Stimulated activated CD8-positive, alpha-beta memory T cell treated with anti-CD3 and anti-CD28 coated beads, Interleukin-15, amount 100 ng/mL, for 48 hours (primary cell): ENCODE measurements at places on chromosomes 13 and 19.
A peak's percentile ranks its signal among the peaks of the same experiment; 100 is the strongest.

DNA sequence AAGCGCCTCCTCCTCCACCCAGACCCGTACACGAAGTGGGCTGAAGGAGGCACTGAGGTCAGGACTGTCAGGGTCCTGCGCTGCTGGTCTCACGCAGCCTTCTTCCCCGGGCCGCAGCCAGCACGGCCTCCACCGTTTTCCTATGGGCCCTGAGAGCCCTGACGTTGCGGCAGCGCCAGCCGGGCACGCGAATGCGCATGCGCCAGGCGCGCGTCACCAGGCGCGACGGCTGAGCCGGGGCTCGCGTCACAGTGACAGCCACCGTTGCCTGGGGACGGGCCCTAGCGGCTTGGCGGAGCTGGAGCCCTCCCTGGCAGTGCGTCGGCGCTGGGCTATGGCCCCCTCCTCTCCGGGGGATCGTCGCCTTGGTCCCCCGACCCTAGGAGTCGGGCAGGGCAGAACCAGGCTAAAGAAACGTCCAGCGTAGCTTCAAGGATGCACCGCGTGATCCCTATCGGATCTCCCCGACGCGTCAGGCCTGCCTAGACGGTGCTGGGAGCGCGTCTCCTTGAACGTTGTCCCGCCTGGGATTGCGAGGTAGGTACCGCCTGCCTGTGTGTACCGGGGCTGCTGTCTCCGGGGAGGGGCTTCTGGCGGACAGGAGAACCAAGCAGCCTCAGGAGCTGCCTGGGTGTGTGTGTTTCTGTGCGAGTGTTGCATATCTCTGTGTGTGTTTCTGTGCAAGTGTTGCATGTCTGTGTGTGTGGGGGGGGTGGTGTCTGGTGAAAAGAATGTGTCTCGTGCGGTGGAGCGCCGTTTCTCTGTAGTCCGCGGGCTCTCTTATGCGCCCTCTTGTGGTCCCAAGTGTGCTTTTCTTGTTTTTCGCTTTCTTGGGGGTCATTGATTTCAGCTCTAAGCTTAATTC, 43.2 kb downstream of the ZNF571 start:
- DNase-seq: peak; percentile 55

DNA sequence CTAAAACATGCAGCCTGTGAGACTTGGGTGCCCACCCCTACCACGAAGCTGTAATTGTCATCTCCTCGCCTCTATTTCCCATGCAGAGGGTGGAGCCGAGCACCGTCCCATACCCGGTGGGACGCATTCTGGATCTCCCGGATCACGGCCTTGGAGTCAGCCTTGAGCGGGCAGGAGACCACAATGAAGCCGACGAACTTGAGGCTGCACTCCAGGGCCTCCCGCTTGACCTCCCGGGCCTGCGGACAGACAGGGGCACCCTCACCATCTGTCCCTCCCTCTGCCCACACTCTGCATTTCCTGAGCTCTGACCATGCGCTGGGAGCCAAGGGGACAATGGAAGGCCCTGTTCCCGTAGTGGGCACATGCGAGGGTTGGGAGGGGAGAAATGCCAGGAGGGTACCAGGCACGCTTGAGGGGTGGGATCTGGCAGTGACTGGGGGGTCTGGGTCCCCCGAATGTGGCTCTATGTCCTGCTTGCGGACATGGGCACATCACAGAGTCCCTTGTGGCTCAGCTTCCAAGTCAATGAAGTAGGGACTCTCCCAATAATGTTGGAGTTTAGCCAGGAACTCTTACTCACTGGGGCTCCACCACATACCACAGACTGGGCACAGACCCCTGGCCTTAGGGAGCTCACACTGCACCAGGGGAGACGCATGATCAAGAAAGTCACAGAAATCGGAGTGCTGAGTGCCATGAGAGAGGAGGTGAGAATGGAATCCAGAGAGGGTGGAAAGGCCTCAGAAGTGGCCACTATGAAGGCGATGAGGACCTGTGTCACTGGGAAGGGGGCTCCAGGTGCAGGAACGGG, 9.2 kb upstream of the GMIP start:
- DNase-seq: no peak

DNA sequence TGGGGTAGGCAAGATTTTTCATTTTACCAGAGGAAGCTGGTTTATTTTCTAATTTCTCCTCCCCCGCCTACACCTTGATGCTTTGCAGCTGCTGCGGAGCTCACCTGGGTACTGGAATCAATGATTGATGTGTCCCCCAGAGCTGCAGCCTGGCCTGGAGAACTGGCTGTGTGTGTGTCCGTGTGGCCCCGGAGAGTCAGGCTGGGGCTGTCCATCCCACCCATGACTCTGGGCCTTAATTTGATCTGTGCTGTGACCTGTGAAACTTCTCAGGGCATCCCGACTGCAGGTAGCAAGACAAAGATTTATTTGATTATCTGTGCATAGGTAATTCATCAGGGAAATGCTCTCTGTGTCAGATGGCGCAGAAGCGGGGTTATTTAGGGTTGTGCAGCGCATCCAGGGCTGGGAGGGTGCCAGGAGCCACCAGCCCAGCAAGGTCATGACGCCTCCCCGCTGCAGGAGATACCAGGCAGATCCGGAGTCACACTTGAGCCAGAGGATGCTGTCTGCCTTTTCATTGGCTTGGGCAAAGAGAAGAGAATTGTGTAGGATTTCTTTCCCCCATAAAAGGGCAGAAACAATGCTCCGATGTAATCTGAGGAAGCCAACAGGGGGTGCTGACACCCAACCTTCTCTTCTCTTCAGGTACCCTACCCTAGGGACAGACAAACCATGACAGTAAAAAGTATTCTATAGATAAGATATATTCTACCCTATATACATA, 346.6 kb downstream of the TSHZ3 start:
- no peak for DNase-seq

DNA sequence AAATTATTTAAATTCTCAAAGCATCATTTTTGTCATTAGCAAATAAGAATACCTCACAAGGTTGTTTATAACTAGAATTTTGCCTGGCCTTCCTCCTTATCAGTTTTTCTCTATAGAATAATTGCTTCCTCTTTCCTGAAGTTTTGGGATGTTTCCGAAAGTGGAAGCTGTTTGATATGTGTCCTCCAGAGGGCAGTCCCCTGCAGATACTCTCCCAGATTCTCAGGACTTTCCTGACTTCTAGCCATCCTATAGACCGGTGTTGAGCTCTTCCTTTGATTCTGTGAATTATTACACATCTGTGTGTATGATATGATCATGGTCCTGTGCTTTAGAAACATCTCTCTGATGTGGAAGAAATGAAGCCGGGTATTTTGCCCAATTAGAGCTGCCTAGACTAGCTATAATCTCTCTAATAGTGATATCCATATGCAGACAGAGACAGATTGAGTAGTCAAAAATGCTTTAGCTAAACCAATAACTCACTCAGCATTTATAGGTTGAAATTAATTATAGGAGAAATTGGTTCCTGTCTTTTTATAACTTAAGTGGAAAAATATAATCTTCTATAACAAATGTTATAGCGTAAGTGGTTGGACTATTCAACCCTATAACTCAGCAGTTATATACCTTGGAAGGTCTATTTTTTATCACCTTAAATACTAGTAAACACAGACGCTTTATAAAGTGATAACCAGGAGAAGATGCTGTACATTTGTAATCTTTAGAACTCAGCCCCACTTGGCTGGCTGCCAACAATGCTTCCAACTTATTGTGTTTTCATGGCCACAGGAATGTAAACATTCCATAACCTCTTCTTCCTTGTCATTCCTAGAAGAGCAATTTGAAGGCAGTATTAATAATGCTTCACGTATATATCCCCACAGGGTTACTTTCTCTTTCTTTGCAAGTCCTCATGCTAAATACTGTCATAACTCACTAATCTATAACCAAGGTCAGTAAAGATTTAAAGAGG, 201.0 kb upstream of the RXFP2 start:
- DNase-seq: no peak

DNA sequence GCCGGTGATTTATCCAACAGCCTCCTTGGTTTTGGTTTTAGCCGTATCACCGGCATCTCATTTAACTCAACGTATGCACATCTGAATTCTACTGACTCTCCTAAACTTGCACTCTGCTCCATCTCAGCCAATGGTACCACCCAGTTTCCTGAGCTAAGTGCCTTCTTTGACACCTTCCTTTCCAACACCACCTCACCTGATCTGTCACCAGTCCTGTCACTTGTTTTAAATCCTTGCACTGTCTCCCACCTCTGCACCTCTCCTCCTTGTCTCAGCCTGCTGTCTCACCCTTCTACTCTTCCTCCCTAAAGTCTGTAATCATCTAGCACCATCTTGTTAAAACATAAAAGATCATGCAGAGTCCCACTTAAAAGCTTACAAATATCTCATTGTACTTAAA, 28.1 kb upstream of the TPT1 start:
- DNase-seq: no peak

- DNase-seq: no peak
These were observed 43.2 kb upstream of the RANBP3 start for GRCh38 chr19:6020972-6021805.

DNA sequence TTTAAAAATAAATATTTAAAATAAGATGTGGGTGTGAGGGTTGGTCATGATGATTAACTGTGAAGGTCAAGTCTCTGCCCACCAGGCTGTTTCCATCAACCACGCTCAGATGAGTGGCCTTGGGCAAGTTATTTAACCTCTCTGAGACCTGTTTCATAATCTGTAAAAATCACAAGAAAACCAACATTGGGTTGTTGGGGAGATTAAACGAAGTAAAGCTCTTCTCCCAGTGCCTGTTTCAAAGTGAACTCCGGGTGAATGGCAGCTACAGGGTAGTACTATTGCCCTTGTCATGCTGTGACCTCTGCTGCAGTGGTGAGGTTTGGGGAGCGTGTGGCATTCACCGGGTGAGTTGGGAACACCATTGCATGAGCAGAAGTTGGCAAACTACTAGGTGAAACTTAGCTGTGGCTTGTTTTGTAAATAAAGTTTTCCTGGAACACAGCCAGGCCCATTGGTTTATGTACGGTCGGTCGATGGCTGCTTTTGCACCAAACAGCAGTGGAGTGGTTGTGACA, 153.2 kb downstream of the USP12 start:
- DNase-seq: no peak

DNA sequence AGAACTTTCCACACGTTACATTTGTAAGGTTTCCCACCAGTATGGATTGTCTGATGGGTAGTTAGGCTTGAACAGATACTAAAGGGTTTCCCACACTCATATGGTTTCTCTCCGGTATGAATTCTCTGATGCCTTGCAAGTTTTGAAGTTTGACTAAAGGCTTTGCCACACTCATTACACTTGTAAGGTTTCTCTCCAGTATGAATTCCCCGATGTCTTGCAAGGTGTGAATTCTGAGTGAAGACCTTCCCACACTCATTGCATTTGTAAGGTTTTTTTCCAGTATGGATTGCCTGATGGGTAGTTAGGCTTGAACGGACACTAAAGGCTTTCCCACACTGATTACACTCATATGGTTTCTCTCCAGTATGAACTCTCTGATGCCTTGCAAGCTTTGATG, 7.6 kb upstream of the ZNF415 start:
- DNase-seq: no peak

DNA sequence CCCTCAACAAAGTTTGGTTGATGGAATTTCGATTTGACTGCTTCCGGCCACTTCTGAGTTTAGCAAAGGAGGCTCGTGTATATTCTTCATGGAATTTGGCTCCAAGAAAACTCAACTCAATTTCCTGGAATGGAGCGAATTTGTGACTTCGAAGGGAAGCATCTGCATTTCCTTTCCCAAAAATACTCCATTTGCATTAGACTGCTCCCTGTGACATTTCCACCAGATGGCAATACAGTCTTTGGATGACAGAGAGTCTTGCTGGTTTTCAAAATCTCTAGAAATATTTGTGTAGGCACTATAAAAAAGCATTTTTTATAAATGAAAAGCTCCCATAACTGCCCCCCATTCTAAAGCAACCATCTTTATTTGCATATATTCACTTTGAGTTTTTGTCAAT, 4.1 kb downstream of the C1QTNF9 start:
- DNase-seq: no peak

- DNase-seq: no peak
These were observed 4.0 kb upstream of the IGFL1 start for GRCh38 chr19:46225558-46226004.

GRCh38 chr13:66343224-66343828, 886.8 kb downstream of the PCDH9 start:
- DNase-seq: no peak

- no peak for DNase-seq
These were observed 4.5 kb upstream of the SHISA7 start for GRCh38 chr19:55447421-55448174.

- DNase-seq: no peak
These were observed 1183.9 kb downstream of the SLITRK1 start for GRCh38 chr13:82698383-82698782.

- DNase-seq: no peak
These were observed 3.4 kb upstream of the GIPR start for GRCh38 chr19:45664575-45664974.

GRCh38 chr19:17766543-17767131, 15.4 kb downstream of the FCHO1 start:
- DNase-seq: no peak

GRCh38 chr19:55410168-55410567, 2.6 kb upstream of the UBE2S start:
- no peak for DNase-seq

DNA sequence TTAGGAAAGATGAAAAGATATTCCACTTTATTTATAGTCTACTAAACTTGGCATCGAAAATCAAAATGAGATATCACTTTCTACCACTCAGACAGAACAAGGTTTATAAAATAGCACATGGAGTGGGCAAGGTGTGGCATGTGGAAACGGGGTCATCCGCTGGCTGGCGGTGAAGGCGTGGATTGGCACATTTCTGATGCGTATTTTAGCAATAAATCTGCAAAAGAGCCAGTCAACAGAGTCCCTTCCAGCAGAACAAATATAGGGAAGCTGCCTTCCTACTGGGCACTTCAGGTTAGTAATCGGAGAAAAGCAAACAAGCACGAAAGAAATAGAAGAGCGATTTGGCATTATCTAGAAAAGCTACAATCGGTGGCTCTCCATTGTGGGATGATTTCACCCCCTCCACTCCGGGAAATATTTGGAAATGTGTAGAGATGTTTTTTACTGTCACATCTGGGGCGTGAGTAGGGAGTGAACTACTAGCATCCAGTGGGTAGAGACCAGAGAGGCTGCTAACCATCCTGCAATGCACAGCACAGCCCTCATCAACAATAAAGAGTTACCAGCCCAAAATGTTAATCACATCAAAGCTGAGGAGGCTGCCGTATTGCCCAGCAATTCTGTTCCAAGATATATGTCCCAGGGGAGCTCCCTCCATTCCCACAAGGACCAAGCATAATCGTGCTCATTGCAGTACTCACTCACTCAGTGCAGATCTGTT, 116.1 kb upstream of the PEG3 start:
- no peak for DNase-seq

DNA sequence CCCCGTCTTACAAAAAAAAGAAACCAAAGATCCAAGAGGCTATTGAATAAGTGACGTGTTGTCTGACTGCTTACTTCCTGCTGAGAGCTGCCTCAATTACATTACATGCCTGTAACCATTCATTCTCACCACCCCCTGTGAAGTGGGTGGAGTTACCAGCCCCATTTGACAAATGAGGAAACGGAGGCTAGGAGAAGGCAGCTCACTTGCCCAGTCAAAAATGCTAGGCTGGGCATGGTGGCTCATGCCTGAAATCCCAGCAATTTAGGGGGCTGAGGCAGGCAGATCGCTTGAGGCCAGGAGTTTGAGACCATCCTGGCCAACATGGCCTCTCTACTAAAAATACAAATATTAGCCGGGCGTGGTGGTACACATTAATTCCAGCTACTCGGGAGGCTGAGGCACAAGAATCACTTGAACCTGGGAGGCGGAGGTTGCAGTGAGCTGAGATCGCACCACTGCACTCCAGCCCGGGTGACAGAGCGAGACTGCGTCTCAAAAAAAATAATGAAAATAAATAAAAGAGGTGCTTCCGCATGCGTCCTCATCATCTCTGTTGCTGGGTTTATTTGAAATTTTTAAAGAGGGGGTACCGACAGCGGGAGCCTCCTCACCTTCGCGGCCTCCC, 499 bp downstream of the LSM7 start:
- DNase-seq: peak; percentile 40

GRCh38 chr19:41753936-41754529, 1.3 kb upstream of the CEACAM6 start:
- peak; percentile 44 for DNase-seq
